Vagina (tissue), 2 donors: ENCODE measurements at places on chromosomes 12 and 14.

DNA sequence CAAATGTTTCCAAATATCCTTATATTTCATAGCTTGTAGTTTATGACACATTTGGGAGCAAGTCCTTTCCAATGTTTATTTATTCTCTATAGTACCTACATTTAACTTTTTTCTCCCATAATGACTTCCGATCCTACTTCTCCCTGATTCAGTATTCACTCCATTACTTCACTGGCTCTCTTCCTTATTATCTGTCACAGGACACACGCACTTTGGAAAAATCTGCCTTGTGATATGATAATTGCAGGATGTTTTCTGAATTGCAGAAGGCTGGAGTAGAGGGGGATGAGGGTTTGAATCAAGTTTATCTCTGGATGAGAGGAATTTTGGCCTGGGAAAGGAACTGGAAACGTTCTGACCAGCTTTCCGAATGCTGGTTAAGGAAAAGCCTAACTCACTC, 75.0 kb downstream of the HMGA2 start:
- no peak for DNase-seq

GRCh38 chr12:3380200-3381043, 110.6 kb upstream of the PRMT8 start:
- DNase-seq = peak; percentile 72

- no peak for DNase-seq
These were observed 97.7 kb downstream of the ESRRB start for GRCh38 chr14:76473481-76474263.

GRCh38 chr14:94540031-94540794, 21.0 kb upstream of the SERPINA4 start:
- peak; percentile 28 for DNase-seq

- DNase-seq = no peak
These were observed 6.2 kb downstream of the FOXJ2 start for GRCh38 chr12:8038659-8039114.
